ENCODE measurements at places on chromosomes 7 and 10. TPM values are rescaled to one million over a fixed set of nuclear protein-coding genes. Genes with fewer than 3 reads are reported as not detected.

MACC1 gene
- total RNA-seq = 1.5 TPM

SPACDR gene
- total RNA-seq = 22.1 TPM

CALHM3 gene
- not detected for total RNA-seq

PRPS1L1 gene
- not detected for total RNA-seq

PON3 gene
- 10.1 TPM for total RNA-seq

CALCR gene
- 0.15 TPM for total RNA-seq

GPER1 gene
- 10.6 TPM for total RNA-seq

LFNG gene
- total RNA-seq = 30.5 TPM

ST8SIA6 gene
- total RNA-seq = 1.1 TPM

MMP21 gene
- not detected for total RNA-seq

WDR86 gene
- total RNA-seq = 3.2 TPM

FAM20C gene
- 16.4 TPM for total RNA-seq

GJD4 gene
- total RNA-seq = not detected

GRCh38 chr10:74290708-74291107, 139.7 kb downstream of the ADK start:
- no peak for DNase-seq

- DNase-seq = peak; percentile 87
Observed at GRCh38 chr7:974820-975681, at the start of gene COX19. COX19 (minus strand) TSS chr7:975549; CDS start chr7:975509, 40 bp downstream.

- no peak for DNase-seq
Observed at GRCh38 chr10:58439632-58440364, 54.6 kb downstream of the TFAM start.

GRCh38 chr10:109183366-109183765, 739.9 kb downstream of the XPNPEP1 start:
- no peak for DNase-seq

DNA sequence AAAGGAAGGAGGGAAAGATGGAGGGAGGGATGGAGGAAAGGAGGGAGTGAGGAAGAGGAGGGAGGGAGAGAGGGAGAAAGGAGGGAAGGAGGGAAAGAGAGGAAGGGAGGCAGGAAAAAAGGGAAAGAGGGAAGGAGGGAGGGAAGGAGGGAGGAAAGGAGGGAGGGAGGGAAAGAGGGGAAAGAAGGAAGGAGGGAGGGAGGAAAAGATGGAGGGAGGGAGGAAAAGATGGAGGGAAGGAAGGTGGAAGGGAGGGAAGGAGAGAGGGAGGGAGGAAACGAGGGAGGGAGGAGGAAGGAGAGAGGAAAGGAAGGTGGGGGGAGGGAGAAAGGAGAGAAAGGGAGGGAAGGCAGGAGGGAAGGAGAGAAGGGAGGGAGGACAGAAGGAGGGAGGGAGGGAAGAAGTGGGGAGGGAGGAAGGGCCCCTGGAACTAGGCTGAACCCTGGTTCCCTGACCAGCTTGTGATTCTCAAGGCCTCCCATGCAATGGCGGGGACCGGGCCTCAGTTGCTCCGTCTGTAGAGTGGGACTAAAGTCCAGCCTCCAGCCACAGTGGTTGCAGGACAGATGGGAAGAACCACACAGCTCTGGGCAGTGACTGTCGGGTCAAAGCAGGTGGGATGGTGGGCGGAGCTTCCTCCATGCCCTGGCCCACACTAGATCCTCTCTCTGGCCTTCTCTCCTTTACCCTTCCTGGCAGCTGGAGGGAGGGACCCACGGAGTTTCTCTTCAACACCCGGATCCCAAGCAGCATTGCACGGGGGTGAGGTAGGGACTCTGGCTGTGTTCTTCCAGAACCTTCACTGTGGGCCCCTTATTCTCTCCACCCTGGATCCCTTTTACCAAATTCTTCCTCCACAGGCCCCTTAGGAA, 4.3 kb upstream of the TTYH3 start:
- no peak for DNase-seq

- DNase-seq = no peak
Observed at GRCh38 chr10:3982746-3983442, 197.9 kb upstream of the KLF6 start.

- DNase-seq = no peak
Observed at GRCh38 chr7:121574109-121574508, 178.0 kb upstream of the FAM3C start.

DNA sequence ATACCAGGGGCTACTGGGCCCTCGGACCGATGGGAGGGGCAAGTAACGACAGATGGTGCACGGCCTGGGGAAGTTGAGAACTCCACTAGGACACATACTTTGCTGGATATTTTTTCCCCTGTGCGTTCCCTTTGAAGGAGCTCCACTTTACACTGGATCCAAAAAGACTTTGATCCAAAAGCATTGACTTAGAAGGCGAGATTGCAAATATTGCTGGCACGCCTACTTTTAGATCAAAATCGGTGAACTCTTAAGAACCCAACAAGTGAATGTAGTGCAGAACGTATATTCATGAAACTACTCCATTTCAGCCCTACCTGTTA, 436 bp upstream of the SLC25A13 start:
- DNase-seq = no peak

GRCh38 chr7:112286250-112287086, 80.0 kb downstream of the ZNF277 start:
- DNase-seq = no peak

DNA sequence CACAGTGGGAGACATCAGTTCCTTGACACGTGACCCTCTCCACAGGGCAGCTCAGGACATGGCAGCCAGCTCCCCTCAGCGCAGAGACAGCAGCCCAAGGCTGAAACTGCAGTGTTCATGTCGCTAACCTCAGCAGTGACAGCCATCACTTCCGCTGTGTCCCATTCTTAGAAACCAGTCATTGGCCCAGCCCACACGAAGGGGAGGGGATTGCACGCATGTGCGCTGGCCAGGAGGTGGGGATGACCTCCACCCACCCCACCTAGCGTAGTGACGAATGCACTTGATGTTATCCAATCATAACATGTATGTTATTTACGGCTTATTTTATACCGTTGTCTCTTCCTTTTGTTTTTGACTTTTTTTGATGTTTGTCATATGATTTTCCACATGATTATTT, 36.9 kb upstream of the EGFR start:
- no peak for DNase-seq

DNA sequence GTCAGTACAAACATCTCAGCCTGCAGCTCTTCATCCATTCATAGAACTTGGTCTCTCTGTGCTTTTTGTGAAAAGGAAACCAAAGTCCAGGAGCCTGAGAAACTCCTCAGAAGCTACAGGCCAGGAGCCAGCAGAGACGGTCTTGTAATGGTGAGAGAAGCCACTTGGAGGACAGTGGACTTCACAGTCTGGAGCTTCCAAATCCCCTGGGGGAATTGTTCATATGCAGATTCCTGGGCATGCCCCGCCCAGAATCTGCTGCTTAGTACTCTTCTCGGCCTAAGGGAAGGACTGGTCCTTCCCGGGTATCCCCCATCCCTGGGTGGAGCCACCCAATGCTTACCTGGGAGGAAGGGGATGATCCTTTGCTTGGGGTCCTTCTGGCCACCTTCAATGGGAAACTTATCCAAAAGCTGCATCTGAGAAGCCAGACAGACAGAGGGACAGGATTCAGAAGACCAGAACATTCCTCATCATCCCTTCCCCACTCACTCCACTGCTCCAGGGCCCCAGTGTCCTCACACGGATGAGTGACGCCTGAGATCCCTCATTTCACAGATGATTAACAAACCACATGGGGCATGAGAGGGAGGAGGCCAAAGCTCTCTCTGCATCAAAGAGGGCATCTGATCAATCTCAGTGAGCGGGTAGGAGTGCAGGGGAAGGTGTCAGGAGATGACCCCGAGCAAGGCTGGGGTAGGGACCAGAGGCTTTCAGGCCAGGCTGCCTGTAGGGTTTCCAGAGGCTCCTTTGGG, 88.4 kb downstream of the SH3PXD2A start:
- no peak for DNase-seq

- no peak for DNase-seq
Observed at GRCh38 chr10:114110174-114110972, 63.6 kb downstream of the CCDC186 start.

GRCh38 chr7:113085781-113086390, 741 bp downstream of the GPR85 start:
- DNase-seq = no peak

GRCh38 chr10:30556189-30556588, 73.4 kb downstream of the LYZL2 start:
- no peak for DNase-seq

DNA sequence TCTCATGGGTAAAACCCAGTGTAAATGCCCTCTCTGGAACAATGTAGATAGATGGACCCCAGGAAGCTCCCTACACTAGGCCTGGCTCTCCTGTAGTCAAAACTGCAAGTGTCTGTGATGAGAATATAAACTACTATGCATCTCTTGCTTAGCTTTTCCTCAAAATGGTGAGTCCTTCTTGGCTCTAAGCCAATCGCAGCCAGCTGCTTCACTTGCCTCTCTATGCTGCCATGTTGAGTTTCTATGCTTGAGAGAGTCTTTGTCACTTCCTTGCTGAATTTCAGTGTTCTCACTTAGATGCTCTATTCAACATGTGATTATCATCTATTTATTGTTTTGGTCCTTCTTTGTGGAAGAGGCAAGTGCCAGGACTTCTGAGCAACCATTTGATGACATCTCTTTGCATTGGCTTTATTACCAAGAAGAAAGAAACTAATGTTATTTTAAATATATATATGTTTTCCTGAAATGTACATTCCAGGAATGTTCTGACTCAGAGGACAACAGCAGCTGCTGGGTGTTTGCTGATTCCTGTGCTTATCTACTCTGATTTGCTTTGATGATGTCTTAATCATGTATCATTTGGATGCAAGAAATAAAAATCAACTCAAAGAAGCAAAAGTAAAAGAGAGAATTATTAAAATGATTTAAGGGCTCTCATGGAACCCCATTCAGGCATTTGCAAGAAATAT, 16.6 kb downstream of the TAS2R40 start:
- DNase-seq = no peak

GRCh38 chr10:15796098-15796759, 64.1 kb downstream of the MINDY3 start:
- DNase-seq = no peak

DNA sequence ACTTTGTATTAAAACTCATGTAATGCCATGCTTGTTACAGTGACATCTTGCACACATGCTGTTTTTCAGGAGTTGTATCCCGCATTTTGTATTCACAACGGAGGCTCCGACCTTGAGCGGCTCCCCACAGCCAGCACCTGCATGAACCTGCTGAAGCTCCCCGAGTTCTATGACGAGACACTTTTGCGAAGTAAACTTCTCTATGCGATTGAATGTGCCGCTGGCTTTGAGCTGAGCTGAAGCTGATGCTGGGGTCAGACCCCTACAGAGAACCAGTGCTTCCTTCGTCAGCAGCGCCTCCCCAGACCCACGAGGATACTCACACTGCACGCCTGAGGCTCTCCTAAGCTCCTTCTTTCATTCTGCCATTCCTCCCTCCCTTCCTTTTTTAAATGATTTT, 69.3 kb upstream of the DNAJB6 start:
- DNase-seq = no peak
